ENCODE measurements at places on chromosomes 6 and 20.

DNA sequence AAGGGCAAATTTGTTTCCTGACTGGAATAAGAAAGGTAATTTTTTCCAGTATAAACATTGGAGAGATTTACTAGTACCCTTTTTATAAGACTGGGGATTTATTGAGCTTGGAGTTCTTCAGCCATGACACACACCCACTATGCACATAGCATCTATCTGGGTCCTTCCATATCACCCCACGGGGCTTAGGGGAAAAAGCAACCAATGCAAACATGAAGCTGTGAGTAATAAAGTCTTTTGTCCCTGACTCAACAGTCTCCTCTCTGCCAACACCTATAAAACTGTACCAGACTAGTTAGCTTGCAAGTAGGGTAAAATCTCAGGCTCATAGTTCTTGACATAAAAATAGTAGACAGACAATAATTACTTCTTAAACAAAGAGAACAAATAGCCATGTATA lies 23.4 kb downstream of the COL21A1 start:
- no peak for DNase-seq

- no peak for DNase-seq
Observed at GRCh38 chr6:27743787-27744186, 168.4 kb downstream of the OR2B2 start.

DNA sequence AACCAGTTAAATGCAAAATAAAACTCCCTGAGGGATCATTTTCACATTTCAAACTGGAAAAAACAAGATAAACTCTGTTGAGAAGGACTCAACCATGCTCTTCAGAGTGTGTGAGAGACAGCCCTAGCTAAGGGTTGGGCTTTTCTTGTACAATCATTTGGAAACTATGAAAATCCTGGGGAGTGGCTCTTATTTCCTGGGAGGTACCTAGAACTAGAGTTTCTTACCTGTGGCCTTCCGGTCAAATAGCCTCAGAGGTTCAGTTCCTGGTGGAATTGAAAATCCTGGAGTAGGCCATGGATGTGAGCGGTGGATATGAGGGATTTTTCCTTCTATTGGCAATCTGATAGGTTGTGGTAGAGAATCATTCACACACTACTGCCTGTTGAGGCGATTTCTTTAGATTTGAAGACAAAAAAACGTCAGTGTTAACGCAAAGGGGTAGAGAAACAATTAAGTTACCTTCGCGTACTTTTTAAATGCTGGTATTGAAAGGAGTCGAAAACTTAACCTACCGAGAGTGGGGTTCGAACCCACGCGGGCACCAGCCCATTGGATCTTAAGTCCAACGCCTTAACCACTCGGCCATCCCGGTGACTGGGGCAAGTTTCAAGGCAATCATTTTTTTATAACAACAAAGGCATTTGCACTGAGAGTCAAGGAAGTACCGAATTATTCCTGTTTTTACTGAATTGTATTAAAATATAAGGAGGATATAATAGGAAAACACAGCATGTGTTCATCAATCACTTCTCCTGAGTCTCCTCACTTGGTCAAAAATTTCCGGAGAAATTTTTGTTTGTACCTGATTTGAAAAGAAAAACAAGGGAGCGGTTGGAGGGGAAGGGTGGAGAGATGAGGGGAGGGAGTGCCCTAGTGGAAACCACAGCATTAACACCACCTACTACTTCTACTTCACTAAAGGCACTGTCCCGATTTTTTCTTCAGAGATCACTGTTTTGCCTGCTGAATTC lies 191.3 kb downstream of the OR2B2 start:
- DNase-seq: no peak

- DNase-seq: no peak
Observed at GRCh38 chr20:3223994-3224680, 14.8 kb downstream of the ITPA start.

DNA sequence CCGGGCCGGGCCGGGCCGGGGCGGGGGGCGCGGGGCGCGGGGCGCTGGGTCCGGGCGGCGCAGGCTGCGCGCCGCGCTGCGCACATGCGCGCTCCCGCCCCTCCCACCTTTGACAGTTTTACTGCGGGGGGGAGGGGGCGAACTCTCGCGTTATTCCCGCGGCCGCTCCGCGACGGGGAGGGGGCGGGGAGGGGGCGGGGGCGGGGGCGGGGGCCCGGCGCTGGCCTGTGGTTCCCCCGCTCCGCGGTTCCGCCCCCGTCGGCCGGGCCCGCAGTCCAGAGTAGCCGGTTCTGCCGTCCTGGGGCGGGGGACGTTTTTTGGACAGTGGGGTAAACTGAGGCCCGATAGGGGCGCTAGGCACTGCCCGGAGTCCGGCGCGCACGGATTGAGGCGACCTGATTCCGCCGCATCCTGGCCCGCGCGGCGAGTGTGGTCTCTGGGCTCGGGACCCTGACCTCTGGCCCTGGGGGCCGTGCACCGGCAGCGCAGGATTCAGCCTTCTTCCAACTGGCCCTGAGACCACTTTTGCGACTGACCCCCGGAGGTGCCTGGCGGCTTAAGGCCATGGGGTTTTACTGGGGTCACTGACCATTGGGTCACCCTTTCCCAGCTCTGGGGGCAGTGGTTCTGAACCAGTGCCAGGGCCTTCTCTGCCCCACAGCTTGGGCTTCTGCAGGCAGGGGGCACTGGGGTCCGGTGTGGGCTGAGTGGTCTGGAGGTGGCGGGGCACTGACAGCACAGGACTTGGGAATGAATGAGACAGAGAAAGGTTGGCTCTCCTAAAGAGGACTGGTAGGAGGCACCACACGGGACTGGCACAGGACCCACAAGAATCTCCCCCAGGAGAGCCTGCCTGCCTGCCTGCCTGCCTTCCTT lies at the start of gene ZNF512B:
ZNF512B (minus strand) TSS at position 93 of the 876 bp plus-strand sequence. CDS start 1,980 bp downstream, outside the sequence.
- DNase-seq: no peak

GRCh38 chr6:56794421-56794820 lies 151.7 kb upstream of the DST start:
- DNase-seq: no peak

DNA sequence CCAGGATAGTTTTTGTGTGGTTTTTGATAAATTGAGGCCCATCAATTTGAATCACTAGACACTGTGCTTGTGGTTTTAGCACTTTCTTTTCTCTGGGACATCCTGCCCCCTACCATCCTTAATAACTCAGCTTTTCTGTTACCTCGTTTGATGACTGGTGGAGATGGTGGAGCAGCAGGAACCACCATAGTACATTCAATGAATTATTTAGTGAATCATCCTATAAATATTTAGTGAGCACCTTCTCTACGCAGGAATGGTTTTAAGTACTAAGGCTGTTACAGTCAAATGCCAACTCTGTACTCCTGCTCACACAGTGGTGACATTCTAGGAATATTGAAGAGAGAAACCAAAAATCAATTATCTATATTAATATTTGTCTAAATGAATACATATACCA lies 585.2 kb downstream of the HAO1 start:
- no peak for DNase-seq

- DNase-seq: no peak
Observed at GRCh38 chr20:46651091-46651962, at the start of gene SLC13A3. Gene SLC13A3, minus strand, starts transcription at chr20:46651459. Its CDS starts 38 bp downstream, at chr20:46651421.

GRCh38 chr6:53014063-53014462 lies 19.0 kb upstream of the GSTA4 start:
- DNase-seq: no peak

GRCh38 chr20:53581444-53582250 lies 12.0 kb downstream of the ZNF217 start:
- DNase-seq: no peak

DNA sequence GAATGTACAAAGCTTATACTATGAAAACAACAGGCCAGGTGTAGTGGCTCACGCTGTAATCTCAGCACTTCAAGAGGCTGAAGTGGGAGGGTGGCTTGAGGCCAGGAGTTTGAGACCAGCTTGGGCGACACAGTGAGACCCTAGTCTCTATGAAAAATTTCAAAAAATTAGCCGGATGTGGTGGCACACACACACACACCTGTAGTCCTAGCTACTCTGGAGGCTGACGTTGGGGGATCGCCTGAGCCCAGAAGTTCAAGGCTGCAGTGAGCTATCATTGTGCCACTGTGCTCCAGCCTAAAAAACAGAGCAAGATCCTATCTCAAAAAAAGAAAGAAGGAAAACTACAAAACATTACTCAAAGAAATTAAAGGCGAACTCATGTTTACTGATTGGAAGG lies 7.3 kb upstream of the ASF1A start:
- DNase-seq: no peak

- DNase-seq: no peak
Observed at GRCh38 chr6:63649269-63649668, 13.7 kb downstream of the PHF3 start.

- DNase-seq: no peak
Observed at GRCh38 chr20:9739991-9740390, 98.9 kb downstream of the PAK5 start.

- no peak for DNase-seq
Observed at GRCh38 chr6:73719046-73719445, 23.0 kb downstream of the CD109 start.

GRCh38 chr6:40992746-40993145 lies 46.3 kb downstream of the UNC5CL start:
- DNase-seq: no peak

GRCh38 chr6:55916188-55916587 lies 40.8 kb upstream of the BMP5 start:
- DNase-seq: no peak

GRCh38 chr20:62772103-62772611 lies 24.1 kb upstream of the MRGBP start:
- no peak for DNase-seq

DNA sequence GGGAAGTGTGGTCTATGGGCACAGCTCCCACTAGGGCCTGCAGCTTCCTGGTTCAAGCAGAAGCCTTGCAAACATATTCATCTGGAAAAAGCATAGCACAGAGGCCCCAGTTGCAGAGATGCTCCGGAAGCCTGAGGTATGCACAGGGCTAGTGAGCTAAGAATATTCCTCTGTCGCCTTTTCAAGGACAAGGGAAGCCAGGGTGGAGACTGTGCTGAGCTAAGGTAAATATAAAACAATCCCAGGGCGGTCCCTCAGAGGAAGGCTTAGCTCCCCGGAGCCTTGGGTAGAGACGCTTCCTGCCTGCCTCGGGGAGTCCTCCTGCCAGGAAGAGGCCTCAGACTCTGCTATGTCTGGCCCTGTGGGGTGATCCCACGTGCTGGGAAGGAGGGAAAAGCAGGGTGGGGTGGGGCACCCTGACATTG lies 134.8 kb upstream of the FOXA2 start:
- no peak for DNase-seq

Measured in activated naive CD4-positive, alpha-beta T cell (primary cell).